ENCODE measurements at places on chromosomes 11 and 22.

DNA sequence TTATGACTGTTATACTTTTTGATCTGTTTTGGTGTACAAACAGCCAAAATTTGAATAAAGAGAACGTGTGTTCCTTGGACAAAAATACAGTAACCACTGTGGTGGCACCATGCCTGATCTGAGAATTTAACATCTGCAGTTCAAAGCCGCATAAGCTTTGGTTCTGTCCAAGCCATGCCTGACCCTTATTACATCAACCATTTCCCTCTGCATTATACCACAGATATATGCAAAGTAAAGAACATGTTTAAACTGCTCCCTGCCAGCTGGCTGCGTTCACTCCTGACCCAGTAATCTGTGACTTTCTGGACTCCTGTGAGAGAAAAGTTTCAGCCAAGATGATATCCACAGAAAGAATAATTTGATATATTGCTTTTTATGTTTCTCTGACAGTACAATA is 890.5 kb upstream of the ANO3 start:
- peak; percentile 67 for DNase-seq

DNA sequence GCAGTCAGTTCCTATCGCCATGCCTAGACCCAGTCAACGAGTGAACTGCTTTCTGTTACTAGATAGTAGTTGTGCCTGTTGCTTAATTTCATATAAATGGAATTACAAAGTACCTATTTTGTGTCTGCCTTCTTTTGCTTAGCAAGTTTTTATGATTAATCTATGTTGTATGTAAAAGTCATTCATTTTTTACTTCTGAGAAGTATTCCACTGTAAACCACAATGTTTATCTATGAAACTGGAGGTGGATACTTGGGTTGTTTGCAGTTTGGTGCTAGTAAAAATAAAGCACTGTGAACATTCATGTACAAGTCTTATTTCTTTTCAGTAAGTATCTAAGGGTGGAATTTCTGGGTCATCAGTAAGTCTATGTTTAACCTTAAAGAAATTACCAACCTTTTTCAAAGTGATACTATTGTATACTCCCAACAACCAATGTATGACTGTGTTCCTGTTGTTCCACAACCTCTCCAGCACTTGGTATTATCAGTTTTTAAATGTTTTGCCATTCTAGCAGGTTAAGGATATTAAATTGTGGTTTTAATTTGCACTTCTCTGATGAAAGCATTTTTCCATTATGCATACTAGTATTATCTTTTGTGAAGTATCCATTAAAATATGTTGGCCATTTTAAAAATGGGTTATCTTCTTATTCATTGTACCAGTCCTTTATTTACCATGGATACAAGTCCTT is 68.2 kb downstream of the DNAJC24 start:
- no peak for DNase-seq

GRCh38 chr11:84270466-84270865 is 984.3 kb upstream of the CCDC90B start:
- no peak for DNase-seq

DNA sequence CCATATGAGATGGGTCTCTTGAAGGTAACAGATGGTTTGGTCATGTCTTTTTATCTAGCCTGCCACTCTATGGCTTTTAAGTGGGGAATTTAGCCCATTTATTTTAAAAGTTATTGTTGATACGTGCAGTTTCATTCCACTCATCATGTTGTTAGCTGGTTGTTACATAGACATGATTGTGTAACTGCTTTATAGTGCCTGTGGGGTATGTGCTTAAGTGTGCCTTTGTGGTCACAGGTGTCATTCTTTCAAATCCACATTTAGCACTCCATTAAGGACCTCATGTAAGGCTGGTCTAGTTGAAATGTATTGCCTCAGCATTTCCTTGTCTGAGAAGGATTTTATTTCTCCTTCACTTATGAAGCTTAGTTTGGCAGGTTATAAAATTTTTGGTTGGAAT is 263.8 kb upstream of the LUZP2 start:
- DNase-seq: no peak

- DNase-seq: no peak
These were observed 12.7 kb downstream of the MRPL48 start for GRCh38 chr11:73800276-73800806.

DNA sequence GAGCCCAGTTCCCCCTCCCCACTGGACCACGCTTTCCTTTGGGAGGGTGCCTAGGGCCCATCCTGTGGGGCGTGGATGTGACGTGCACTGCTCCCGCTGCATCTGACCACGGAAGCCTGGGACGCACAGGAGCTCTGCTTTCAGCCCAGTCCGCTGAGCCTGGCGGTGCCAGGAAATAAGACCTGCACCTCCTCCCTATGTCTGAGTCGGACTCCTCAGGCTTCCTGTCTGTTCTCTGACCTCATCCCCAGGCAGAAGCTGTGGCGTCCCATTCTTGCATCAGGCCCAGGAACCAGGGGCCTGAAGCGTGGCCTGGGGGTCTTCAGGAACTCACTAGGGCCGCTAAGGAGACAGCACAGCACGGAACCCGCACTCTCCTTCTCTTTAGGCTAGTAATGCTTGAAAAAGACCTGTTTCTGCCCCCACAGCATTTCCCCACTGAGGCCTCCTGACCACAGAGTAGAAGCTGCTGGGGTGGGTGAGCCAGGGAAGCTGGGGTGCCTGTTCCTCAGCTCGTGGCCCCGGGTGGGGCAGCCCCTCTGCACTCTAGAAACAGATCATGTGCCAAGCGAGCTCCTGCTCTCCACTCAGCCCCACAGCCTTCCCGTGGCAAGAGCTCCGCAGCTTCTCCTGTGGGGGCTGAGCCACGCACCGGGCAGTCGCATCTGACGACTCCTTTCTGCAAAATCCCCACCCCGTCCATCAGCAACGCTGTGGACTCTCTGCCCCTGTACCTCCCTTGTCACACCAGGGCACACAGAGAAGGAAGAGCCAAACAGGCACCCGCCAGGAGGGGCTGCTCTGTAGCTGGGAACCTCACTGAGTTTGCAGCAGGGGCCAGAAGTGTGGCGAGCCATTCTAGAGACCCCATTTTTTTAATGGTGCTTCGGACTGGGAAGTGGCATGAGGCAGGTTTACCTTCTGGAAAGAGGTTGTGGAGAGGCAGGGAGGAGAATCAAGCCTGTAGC is 22.6 kb downstream of the MOV10L1 start:
- peak; percentile 57 for DNase-seq

DNA sequence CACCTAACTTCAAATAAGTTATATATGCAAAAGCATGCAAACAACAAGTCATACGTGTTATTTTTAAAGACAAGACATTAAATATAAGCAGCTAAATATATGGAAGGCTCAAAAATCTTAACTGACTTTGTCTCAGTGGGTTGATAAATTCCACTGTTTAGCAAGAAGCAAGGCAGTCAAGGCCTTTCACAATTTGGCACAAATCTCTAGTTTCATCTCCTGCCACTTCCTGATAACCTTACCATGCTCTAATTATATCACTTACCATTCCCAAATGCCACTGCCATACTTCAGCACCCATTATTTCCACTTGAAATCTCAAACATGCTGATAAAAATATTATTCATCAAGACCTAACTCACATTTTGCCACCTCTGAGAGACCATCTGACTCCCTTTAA is 24.8 kb downstream of the DCUN1D5 start:
- DNase-seq: no peak

DNA sequence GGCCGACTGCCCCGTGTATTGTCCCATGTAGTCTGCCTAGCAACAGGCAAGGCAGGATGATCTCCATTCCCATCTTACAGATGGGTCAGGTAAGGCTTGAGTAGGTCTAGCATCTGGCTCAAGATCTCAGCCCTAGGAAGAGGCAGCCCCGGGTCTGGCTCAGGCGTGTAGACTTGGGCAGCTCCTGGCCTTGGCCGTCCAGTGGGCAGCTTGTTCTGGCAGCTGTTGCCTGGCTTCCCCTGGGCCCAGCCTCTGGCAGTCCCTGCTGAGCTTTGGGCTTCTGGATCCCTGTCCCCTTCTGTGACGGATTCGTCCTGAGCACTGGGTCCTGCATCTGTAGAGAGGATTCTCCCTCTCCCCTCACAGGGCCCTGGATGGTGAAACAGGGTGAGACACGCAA is 72.4 kb downstream of the MPPED1 start:
- no peak for DNase-seq

GRCh38 chr11:111035746-111036145 is 209.8 kb upstream of the POU2AF2 start:
- DNase-seq: no peak

DNA sequence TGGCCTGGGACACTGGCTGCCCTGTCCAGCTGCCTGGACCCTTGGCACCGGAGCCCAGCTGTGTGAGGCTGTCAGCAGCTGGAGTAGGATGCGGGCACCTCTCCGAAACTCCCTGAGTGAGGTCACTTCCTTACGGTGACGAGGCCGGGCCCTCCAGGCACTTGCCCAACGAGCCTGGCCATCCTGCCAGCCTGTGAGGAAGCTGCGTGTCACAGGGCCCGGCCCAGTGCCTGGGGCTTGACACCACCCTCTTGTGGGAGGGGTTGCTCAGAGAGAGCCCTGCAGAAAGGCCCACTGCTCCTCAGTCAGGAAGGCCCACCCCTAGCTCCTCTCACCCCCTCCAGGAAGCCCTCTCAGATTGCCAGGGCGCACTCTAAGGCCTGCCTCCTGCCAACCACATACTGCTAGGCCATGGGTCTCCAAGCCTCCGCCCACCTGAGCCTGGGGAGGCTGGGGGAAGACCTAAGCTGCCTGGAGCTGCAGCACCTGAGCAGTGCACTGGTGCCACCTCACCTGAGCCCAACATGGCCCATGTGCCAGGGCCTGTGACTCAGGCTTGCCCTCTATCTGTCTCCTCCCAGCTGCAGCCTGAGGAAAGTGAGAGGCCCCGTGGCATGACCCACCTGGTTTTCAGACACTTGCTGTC is 4.3 kb upstream of the PHLDA2 start:
- peak; percentile 78 for DNase-seq

GRCh38 chr22:39422101-39422500 is 22.5 kb downstream of the TAB1 start:
- no peak for DNase-seq

- no peak for DNase-seq
These were observed 2.7 kb downstream of the FAT3 start for GRCh38 chr11:92227230-92227814.

DNA sequence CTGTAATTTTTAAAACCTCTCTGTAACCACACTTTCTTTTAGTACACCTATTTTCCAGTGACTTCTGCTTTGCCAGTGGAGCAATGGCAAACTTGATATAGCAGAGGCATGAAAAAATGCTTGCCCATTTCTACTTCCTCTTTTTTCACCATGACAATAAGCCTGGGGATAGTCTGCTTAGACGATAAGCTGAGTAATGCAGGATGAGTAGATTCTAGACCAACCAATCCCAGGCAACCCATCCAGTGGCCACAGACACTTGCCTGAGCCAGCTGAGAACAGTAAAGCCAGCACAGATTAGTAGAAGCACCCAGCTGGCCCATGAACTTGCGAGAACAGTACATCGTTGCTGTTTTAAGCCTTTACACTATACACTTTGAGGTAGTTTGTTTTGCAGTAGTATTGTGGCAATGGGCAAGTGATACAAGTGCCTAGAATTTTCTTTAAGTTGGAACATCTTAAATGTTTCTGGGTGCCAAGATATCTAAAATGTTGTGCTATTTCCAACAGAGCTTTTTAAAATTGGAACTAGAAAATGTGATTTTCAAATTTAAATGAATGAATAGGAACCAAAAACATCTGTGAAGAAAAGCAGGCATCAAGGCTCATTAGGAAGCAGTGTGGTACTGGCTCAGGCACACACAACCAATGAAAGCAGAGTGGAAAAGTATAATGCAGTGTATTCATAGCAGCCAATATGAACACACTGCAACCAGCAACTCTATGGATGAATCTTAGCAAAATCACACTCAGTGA is 37.7 kb downstream of the DDI1 start:
- peak; percentile 31 for DNase-seq

GRCh38 chr22:28398355-28398754 is 281.3 kb downstream of the TTC28 start:
- DNase-seq: no peak

- no peak for DNase-seq
These were observed 114.0 kb upstream of the PLET1 start for GRCh38 chr11:112374486-112375140.

- DNase-seq: no peak
These were observed 38.6 kb upstream of the NOX4 start for GRCh38 chr11:89529626-89530380.

DNA sequence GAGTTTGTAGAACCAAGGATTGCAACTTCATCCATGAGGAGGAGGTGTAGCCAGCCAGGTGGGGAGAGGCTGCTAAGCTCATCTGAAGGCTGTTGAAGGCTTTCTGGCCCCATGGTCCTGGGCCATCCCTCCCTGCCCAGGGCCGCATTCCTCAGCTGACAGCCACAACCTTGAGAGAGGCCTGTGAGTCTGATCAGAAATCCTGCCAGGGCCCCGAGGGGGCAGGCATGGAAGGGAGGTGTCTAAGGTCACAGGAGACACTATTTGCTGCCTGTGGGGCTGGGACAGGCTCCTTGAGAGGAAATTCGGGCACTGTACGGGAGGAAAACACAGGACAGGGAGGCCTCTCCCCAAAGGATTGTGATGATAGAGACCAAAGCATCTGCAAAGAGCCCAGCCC is 88.1 kb upstream of the IGLL5 start:
- no peak for DNase-seq

DNA sequence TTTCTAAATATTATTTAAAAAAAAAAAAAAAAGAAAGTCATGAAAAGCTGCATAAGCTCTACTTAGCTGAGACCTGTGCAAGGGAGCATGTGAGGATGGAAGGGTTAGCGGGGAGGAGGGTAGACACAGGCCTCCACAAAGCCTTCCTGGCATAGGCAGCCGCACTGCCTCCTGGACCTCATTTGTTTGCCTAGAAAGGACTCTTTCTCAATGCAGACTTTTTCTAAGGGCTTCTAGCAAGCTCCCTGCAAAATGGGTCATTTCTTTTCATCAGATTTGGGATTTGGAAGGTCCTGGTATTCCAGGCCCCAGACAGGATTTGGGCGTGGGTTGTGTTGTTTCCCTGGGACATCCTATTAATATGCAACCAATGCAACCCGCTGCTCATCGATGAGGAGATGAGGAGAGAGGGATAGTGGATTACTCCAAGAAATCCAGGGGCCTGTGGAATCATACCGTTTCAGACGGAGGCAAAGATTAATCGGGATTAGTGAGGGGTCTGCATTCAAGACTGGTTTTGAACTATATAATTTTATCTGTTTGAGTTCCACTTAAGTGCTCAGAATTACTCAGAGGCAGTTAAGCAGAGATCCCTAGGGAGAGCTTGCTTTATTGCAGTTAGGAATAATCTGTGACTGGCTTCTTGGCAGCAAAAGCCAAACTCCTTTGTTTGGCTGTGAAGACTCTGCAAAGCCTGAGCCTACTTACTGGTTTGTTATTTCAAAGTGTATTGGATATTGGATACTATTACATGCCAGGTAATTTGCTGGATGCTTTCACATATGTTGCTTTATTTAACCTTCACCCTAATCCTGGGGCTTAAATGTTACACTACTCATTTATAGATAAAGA is 106.9 kb upstream of the NAV2 start:
- DNase-seq: no peak

GRCh38 chr22:44752285-44753188 is at the start of gene ARHGAP8:
TSS of gene ARHGAP8 (plus strand) at chr22:44752575. CDS start at chr22:44786528, 33,953 bp downstream.
- no peak for DNase-seq

DNA sequence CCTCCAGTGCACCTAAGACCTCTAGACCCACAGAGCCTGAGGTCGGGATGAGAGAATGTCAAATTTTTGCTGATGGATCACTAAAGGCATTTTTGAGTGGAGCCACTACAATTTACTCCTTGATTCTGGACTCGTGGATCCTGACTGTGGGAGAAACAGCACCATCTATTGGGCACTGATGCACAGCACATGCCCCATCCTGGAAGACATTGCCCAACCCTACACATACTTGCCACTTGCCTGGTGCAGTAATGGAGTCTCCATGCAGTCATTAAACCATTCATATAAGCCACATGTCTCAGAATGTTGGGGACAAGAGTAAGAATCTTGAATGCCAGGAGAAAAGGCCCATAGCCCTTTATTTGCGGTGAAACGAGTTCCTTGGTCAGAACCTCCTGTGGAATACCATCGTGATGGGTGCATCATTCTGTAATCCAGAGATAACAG is 103.9 kb downstream of the GGTLC2 start:
- peak; percentile 58 for DNase-seq

Data from femur (tissue), 1 donor.